ENCODE measurements at places on chromosomes 13 and 19. TPM values are rescaled to one million over a fixed set of nuclear protein-coding genes. Genes with fewer than 3 reads are reported as not detected.

Gene F10
- not detected for total RNA-seq

Gene GADD45B
- total RNA-seq = 84.5 TPM

Gene MYO1F
- total RNA-seq = 23.3 TPM

Gene ZNF426
- total RNA-seq = 21.8 TPM

Gene SIGLEC7
- total RNA-seq = not detected

DNA sequence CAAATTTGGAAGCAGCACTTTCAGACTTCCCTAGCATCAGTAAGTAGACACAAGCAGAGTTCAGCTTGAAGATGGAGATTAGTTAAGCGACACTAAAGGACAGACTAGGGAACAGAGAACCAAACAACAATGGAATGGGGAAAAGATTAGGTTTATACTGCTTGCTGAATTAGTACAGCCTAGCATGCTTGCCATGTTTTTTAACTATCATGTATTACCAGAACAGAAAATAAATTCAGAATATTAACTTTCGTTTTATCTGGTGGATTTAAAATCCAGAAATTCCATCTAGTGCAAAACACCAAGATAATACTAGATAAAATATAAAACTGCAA is 451.5 kb upstream of the SLC10A2 start:
- no peak for DNase-seq

DNA sequence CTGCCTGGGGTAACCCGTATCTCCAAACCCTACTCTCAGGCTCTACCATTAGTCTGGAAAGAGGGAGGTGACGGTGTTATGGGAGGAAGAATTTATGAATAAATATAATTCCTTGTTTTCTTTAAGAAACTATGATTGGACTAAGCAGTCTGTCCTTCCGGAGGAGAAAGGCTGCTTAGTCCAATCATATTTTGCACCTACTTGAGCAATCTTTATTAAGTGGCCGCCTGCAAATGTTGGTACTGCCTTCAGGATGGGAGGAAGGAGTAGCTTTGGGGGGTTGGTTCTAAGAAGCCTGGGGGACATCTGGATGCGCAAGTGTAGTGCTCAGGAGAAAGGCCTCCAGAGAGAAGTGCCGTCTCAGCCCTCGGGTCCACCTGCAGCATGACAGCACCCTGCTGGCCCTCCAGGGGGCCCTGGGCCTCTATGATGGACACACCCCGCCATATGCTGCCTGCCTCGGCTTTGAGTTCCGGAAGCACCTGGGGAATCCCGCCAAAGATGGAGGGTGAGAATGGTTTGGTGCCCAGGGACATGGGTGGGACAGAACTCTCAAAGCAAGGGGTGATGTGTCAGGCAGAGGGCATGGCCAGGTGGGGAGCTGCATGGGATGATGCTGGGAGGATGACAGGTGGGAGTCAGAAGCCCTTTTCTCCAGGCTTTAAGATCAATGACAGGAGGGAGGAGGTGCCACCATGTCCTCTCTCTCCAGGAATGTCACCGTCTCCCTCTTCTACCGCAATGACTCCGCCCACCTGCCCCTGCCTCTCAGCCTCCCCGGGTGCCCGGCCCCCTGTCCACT is 4.1 kb downstream of the ACP4 start:
- peak; percentile 45 for DNase-seq

DNA sequence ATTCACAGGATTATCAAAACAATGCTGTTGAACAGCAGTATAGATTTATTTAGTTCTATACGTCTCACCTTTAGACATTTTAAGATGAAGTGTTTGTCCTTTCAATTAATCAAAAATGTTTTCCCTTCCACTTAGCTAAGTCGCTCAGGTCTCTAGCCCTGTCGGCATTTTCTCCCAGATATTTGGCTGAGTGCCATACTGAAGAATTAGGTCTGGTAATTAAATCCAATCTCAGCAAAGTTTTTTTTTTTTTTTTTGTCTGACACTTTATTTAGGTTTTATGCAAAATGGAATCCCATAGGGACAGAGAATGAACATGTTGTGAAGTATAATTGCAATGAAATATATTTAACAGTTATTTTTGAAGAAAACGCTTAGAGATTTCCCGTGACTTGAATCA is 44.1 kb downstream of the RFC3 start:
- DNase-seq = no peak

- DNase-seq = no peak
Measured at GRCh38 chr13:22107549-22107948, 436.7 kb downstream of the FGF9 start.

GRCh38 chr19:3225677-3226093 is 1.2 kb downstream of the CELF5 start:
- no peak for DNase-seq

GRCh38 chr13:26719356-26719945 is 41.1 kb downstream of the GPR12 start:
- no peak for DNase-seq

DNA sequence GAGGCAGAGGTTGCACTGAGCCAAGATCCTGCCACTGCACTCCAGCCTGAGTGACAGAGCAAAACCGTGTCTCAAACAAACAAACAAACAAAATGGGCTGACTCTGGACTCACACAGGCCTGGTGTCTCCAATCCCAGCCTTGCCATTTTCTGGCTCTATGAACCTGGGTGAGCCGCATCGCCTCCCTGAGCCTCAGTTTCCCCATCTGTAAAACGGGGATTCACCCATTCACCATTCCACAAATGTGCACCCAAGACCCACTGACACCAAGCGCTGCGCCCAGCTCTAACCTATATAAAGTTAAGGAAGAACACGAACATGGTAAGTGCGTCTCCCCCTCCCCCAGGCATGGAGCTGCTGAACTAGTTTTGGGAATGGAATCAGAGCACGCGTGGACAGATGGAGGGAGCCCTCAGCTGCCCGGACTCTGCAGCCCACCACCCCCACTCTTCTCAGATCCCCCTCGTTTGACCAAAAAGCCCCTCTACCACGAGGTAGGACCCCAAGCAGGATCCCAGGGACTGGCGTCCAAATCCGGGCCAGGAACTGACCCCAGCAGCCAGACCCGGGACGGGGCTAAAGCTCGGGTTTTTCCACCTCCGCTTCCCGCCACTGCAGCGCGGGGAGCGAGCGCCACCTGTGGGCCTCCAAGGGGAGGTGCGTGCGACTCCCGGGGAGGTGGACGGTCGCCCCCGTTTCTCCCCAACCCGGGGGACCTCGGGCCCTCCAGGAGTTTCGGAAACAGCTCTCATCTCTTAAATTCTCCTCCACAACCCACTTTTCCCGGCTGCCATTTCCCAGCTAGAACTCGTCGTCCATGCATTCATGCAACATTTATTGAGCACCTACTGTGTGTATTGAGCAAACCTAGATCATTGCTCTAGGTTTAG is 33.0 kb upstream of the ADGRE5 start:
- DNase-seq = peak; percentile 84

DNA sequence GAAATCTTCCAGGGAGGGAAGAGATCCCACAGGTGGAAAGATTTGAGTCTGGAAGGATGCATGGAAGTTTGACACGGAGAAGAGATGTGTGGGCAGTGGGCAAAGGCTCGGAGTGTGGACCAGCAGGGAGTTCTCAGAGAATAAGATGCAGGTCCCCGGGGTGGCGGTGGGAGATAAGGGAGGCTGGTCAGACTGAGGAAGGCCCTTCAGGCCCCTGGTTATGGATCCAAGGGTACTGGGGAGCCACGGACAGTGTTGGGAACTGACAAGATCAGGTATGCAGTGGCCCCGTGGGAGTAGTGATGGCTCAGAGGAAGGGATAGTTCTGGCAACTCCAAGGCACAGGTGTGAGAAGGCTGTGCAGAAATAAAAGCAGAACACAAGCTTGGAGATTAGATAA is 2.5 kb downstream of the CAMSAP3 start:
- DNase-seq = no peak

- no peak for DNase-seq
Measured at GRCh38 chr13:20566468-20566897, 474 bp upstream of the IFT88 start.

- DNase-seq = peak; percentile 41
Measured at GRCh38 chr19:925087-925525, 729 bp upstream of the ARID3A start.

- DNase-seq = no peak
Measured at GRCh38 chr19:49912965-49913685, 15.9 kb upstream of the ATF5 start.

GRCh38 chr19:7408251-7408650 is 59.5 kb downstream of the ARHGEF18 start:
- DNase-seq = no peak

DNA sequence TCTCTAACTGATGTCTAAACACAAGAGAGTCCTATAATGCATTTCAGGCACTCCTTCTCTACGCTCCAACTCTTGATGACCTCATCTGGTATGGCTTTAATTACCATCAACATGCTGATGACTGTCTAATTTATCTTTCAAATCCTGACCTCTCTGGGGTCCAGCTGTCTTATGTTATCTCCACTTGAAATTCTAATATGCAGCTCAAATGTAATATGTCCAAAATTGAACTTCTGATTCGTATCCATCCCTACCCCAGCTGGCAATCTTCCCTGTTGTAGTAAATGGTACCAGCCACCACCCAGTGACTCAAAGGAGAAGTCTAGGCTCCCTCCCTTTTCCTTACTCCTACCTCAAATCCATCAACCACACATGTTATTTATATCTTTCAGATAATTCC is 288.0 kb upstream of the SLC10A2 start:
- no peak for DNase-seq

- no peak for DNase-seq
Measured at GRCh38 chr13:67231289-67232000, 1.3 kb upstream of the PCDH9 start.

DNA sequence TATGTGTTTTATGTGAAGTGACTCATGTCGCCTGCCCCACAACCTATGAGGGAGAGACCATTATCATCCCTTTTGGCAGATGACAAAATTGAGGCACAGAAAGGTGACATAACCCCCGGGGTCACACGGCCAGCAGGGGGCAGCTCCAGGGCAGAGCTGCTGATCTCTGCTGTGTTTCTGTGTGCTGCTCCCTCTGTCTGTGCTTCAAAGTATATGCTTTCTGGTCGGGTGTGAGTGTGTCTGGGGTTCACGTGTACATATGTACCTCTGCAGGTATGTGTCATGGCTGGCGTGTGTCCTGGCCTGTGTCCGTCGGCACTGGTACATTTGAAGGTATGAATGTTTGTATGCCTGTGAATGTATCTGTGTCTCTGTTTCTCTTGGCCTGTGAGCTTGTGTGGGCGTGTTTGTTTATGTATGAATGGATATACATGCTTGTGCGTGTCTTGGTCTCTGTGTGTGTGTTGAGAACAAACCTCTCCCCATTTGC is 7.1 kb downstream of the LIPE start:
- DNase-seq = peak; percentile 82

DNA sequence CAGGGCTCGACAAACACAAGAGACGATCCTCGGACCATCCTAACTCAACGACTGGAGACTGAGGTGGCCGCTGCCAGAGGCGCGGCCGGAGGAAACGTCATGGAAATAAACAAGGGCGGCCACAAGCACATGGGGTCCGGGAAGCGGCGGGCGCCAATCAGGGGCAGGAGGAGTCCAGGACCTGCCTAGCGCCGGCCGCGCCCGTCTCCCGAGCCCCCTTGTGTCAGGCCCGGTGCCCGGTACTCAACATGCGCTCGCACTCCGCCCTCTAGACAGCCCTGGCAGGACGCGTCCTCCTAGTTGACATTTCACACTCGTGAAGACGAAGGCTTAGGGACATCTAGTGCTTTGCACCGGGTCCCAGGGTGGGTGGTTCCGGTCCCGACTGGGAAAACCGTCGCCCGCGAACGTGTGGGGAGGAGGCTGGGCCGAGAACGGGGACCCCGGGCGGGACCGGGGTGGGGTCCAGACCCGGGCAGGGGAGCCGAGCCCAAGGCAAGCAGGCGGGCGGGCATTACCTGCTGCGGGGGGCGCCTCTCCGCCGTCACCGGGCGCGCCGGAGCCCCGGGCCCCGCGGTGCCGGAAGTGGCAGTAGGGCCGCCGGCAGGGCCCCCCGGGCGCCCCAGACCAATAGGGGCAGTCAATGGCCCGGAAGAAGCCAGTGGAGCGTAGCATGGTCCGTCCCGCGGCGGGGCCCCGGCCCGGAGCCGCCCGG is 442 bp downstream of the REXO1 start:
- no peak for DNase-seq

DNA sequence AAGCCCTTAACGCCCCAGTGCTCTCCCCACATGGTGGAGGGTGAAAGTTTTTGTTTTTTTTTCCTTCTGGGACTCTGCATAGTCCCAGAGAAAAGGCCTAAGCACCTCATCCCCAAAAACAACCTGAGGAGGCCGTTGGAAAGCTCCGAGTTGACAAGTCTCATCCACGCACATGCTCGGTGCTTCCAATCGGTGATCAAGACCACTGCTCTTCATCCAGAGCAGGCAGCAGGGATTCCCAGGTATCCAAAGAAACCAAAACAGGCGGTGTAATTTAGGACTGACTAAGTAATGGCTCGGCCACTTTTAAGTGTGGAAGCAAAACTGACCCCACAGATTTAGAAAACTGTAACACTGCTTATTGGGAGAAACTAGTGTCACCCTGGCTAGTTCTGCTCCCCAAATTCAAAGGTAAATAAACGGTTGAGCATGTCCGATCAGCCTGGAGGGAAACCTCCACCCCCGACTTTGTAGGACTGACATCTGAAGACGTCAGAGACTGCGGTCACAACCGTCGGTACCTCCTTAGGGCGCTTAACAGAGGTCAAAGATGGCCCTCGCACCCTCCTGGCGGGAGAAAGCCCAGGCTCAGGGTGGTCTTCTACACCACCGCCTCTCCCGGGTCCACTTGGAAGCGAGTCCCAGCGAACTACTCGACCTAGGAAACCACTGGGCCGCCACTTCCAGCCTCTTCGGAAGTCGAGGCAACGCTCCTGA is 997 bp upstream of the ZNF446 start:
- DNase-seq = no peak

DNA sequence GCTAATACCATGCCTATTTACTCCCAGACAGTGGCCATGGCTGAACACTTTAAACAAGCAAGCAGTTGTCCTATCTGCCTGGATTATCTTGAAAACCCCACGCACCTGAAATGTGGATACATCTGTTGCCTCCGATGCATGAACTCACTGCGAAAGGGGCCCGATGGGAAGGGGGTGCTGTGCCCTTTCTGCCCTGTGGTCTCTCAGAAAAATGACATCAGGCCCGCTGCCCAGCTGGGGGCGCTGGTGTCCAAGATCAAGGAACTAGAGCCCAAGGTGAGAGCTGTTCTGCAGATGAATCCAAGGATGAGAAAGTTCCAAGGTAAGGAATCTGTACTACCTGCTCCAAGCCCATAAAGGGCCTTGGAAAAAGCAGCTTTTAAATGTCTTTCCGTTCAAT is 8.6 kb downstream of the RFPL4AL1 start:
- no peak for DNase-seq

DNA sequence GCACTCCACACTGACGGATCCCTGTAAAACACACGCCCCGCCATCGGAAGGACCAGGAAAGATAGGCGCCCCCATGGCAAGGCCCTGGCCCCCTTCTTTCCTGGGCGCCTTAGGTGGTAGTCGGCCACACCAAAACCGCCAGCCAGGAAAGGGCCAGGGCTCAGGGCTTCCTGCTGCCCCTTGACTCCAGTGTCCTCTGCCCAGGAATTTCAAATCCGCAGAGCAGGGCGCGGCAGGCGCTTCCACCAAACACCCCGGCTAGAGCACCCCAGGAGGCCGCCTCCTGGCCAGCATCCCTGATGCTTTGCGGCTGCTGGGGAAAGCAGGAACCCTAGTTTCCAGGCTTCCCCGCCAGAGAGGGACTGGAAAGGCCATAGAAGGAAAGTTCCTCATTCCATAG is 57.5 kb downstream of the ZNF726 start:
- DNase-seq = no peak

GRCh38 chr19:30214651-30215051 is 157.5 kb upstream of the ZNF536 start:
- peak; percentile 65 for DNase-seq

- DNase-seq = no peak
Measured at GRCh38 chr19:55373993-55374757, 2.5 kb upstream of the TMEM190 start.

- DNase-seq = no peak
Measured at GRCh38 chr19:9797871-9798270, 21.0 kb downstream of the FBXL12 start.

All from activated T-cell treated with anti-CD3 and anti-CD28 coated beads, Interleukin-2, amount 50 U/mL, for 72 hours (primary cell).